ENCODE measurements at places on chromosomes 3 and 15.

DNA sequence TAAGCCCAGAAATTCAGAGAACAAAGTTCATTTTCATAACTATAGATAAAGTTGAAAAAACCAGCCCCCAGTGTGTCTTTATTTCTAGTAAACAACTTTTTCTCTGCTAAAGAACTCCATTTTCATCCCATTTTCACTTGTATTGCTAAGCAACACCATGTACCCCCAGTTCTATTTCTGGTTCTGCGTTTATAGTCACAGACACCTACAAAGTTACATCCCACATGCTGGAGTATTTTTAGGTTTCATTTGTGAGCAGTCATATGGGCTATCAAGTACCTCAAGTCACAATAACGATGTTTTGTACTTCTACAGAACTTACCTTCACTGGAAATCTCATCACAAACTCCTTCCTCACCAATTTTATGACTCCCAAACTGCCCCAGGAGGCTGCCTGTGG lies 236.5 kb downstream of the RSL24D1 start:
- DNase-seq, result no peak

DNA sequence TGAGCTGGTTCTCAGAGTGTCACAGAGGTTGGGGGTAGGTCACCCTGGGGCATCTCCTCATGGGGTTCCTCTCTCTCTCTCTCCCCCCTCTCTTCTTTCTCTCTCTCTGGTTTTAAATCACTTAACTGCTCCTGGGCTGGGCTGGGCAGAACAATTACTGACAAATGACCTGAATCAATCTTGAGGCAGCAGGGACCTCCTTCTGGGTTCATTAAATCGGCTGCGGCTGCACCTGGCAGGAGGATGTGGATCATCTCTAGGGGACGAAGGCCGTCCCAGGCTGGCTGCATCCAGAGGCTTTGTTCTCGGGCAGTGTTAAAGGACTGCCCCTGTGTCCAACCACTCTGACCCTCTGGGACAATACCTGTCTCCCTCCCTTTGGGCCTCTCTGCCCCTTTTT lies 143.1 kb downstream of the TLE3 start:
- no peak for DNase-seq

DNA sequence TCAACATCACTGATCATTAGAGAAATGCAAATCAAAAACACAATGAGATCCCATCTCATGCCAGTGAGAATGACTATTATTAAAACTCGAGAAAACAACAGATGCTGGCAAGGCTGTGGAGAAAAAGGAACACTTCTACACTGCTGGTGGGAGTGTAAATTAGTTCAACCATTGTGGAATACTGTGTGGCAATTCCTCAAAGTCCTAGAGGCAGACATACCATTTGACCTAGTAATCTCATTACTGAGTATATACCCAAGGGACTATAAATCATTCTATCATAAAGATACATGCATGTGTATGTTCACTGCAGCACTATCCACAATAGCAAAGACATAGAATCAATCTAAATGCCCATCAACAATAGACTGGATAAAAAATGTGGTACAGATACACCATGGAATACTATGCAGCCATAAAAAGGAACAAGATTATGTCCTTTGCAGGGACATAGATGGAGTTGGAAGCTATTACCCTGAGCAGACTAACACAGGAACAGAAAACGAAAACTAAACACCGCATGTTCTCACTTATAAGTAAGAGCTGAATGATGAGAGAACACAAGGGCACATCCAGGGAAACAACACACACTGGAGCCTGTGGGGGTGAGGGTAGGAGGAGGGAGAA lies 15.2 kb upstream of the AVEN start:
- no peak for DNase-seq

DNA sequence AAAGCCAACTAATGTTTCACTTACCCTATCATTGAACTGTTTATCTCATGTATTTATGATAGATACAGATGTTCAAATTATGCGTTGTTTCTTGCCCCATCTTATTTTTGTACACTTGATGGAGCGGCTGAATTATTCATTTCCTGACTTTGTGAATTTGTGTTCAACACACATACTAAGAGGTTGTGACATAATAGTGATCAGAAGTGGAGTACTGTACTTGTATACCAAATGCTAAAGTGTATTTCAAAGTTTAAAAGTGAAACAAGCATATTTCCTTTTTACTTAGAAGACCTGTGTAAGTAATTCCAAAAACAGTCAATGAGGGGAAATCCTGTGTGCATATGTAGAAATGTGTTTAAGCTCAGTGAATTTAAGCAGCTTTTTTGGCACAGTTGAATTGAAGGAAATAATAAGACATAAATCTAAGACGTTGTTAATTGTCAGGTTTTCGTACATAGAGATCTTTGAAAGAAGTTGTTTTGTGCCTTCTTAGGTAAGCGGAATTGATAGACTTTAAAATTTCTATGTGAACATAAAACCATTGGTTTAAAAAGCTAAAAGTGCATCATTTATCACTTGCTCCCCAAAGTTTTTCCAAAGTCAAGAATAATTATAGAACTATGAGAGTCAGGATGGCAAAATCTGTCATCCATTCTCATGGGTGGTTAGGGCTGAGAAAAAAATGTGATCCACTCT lies 1.9 kb downstream of the NFKBIZ start:
- DNase-seq, result no peak

- DNase-seq, result no peak
Observed at GRCh38 chr3:137008131-137008530, 50.3 kb downstream of the IL20RB start.

- DNase-seq, result no peak
Observed at GRCh38 chr3:32176989-32177701, 61.3 kb upstream of the CMTM8 start.

GRCh38 chr15:66830358-66830757 lies 128.3 kb downstream of the SMAD6 start:
- no peak for DNase-seq

DNA sequence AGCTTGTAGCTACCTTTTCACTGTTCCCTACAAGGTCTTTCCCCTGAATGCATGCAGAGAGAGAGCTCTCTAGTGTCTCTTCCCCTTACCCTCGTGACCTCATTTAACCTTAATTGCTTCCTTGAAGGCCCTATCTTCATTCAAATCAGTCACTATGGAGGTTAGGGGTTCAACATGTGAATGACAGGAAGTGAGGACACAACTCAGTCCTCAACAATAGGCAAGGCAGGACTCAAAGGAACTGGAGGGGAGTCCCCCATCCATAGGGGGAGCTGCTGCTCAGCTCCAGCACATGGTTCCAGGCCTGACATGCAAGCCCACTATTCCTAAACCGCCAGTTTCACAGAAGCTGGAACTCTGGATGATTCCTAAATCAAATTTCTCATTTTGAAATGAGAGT lies 33.8 kb upstream of the GYG1 start:
- no peak for DNase-seq

- no peak for DNase-seq
Observed at GRCh38 chr3:87706176-87706575, 352.6 kb downstream of the CGGBP1 start.

GRCh38 chr3:49906073-49906743 lies 2.5 kb upstream of the MST1R start:
- no peak for DNase-seq

DNA sequence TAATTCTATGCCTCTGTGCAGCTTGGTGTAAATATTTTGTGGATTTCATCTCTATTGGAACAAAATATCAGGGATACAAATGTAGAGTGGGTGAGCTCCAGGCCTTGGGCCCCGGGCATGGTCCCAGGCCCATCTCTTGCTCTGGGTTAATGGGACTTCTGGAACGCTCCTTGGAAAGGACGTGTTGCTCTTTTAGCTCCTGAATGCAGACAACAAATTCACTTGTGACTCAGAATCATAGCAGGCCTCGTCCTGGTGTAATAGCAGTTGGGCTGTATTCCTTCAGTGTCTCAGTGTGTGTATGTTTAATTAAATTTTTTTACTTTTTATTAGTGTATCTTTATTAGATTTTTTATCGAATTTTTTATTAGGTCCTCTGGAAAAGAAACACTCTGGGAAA lies 266.7 kb upstream of the C2CD4B start:
- DNase-seq, result no peak

DNA sequence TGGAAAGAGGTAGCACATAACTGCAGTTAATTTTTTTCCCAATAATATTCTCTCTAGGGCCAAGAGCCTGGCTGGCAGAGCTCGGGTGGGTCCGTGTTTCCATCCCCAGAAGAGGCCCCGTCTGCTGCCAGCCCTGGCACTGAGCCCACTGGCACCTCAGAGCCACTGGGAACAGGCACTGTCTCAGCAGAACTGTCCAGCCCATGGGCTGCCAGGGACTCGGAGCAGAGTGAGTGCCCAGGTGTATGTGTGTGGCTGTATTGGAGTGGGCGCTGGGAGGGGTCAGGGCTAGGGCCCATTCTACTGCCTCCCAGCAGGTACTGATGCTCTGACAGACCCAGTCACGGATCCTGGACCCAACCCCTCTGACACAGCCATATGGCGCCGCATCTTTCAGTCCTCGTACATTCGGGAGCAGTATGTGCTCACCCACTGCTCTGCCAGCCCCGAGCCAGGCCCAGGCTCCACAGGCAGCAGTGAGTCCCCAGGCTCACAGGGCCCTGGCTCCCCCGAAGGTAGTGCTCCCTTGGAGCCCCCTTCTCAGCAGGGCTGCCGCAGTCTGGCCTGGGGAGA lies 8.9 kb downstream of the VWA5B2 start:
- no peak for DNase-seq

- no peak for DNase-seq
Observed at GRCh38 chr3:172877011-172877410, 126.5 kb downstream of the ECT2 start.

DNA sequence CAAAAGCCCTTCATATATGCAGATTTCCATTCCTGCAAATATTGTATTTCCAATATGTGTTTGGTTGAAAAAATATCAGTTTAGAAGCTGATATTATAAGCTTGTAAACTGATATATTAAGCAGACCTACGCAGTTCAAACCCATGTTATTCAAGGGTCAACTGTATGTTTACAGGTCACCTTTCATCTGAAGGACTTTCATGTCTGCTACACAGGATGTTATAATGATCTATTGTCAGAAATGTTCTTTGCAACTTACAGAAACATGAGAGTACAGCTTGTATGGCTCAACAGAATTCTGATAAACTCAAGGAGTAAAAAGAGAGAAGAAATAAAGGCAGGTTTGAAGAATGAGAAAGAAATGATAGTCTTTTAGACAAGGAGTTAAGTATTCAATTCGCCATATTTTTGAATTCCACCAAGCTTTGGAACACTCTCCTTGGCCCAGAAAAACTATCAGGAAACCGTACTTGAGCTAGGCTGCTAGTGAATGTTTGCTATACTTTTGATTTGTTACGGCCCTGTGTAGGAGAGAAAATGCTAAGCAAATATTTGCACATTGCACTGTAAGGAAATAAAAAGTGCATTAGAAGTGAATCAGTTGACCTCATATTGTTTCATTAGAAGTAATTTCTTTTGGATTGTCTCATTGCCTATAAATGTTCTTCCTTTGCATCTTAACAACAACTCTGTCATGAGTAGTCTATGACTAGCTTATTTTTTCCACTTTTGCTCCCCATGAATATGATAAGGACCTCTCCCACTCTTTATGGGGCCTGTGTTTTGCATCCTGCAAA lies 81.2 kb downstream of the NEK11 start:
- DNase-seq, result no peak

DNA sequence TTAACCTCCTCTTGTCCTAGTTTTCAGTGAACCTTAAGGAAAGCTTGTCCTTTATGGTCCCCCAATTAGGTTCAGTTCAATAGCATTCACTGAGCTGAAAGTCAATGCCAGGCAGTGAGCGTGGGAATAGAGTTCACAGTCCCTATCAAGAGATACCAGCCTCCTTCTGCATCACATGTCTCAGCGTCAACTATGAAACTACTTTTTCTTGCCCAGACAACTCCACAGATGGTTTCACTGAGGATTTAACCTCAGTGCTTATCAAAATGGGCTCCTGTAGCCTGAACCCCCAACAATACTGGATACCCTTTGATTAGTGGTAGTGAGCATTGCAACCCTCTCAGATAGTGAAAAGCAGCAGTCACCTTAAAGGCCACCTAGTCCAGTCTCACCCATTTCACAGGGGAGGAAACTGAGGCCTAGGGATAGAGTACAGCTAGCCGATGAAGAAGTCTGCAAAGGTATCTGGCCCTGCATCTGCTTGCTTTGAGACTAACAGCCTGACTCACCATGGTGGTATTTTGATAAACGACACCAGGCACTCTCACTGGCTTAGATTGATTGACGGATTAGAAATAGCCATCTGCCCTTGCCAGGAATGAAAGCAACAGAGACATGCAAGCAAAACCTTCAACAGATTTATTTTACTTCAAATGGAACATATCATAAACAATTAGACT lies 1.6 kb upstream of the UBA3 start:
- no peak for DNase-seq

GRCh38 chr3:106103383-106103782 lies 234.6 kb upstream of the CBLB start:
- no peak for DNase-seq

DNA sequence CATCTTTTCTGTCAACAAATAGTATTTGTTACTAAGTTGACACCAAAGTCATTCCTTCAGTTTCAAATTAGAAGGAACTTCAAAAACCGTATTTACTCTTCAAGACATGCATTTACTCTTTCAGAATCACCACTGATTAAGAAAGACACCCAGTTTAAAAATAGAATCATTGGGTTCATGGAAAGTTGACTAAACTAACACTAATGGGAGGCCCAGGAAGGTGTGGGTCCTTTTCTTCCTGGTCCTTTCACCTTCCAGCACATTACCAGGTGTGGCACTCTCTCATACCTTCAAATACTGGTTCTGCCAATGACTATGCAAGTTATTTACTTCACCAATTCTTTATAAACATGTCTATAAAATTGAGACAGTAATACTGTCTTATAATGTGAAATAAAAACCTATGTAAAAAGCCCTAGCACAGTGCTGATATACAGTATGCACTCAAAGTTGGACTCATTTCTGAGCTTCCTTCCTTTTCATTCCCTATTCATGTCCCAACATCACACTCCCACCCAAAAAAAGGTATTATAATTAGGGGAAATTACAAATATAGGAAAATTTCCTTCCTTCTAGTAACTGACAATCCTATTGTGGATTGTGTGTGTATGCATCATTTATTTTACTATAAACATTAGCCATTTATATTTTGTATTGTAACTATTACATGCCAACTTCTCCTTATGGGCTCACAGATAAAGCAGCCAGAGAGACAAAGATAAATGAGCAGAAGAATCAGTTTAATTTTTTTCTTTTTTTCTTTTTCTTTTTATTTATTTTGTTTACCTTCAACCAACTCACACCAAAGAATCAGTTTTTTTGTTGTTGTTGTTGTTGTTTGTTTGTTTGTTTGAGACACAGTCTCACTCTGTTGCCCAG lies 48.9 kb downstream of the LRRFIP2 start:
- no peak for DNase-seq

Measured in NCI-H1092 (cell line).